Lung (tissue), 17 donors: ENCODE measurements at places on chromosomes 3 and 15. TPM values are rescaled to one million over a fixed set of nuclear protein-coding genes. Genes with fewer than 3 reads are reported as not detected.

- peak; percentile 67 for DNase-seq
- peaks cover 8% of the 10 kb centered on the region for H3K4me1 ChIP-seq
- H3K36me3 ChIP-seq = no peaks in the 10 kb centered on the region
These were observed 44.4 kb downstream of the FLNB start for GRCh38 chr3:58052373-58053273.

- H3K4me1 ChIP-seq = no peaks in the 10 kb centered on the region
- H3K36me3 ChIP-seq = no peaks in the 10 kb centered on the region
- no peaks in the 10 kb centered on the region for H3K27me3 ChIP-seq
These were observed 46.1 kb upstream of the MAP3K13 start for GRCh38 chr3:185316740-185317412.

DNA sequence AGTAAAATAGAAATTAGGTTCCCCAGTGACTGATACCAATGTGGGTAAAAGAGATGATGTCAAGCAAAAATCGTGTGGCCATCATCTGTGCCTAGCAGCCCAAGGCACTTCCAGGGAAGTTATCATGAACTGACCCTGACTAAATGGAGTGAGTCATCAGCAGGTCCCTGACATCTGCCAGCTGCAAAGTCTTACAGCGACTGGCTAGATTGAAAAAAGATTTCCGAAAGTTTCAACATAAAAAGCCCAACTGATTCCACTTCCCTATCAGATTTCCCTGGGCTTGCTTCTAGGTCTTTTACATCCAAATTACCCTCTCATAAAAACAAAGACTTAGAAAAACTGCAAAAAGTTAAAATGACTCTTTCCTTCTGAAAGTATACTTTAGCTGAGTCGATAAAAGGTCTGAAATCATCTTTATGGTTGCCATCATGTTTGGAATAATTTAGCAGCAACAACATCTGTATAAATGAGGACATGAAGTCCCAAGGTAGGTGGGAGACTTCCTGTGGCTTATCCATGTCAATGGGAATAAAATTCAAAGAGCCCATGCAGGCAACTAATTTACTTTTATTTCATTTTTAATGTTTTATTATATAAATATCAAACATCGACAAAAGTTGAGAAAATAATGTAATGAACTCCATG lies 342.8 kb downstream of the ERC2 start:
- H3K27me3 ChIP-seq = no peaks in the 10 kb centered on the region
- no peak overlapping the region for H3K27ac ChIP-seq
- DNase-seq = peak; percentile 36
- no peak overlapping the region for H3K4me3 ChIP-seq
- H3K4me1 ChIP-seq = peaks cover 2% of the 10 kb centered on the region
- H3K36me3 ChIP-seq = no peaks in the 10 kb centered on the region

DNA sequence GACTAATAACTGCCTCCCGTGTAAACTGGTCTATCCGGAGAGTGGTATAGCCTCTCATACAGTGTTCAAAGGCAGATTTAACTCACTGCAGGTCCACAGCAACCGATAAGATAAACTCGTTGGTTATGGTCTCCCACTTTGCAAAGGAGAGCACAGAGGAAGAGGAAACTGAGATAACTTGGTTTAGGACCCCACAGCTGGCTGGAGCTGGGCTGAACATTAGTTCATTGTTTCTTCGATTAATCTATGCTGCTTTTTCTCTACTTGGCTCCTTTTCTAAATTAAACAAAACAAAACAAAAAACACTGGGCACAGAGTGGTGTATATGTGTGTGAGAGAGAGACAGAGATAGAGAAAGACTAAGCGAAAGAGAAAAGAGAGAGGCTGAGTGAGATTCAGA lies 5.0 kb upstream of the DLG1 start:
- H3K27me3 ChIP-seq = no peaks in the 10 kb centered on the region
- no peak overlapping the region for H3K4me3 ChIP-seq
- no peak for DNase-seq
- no peak overlapping the region for H3K27ac ChIP-seq

DNA sequence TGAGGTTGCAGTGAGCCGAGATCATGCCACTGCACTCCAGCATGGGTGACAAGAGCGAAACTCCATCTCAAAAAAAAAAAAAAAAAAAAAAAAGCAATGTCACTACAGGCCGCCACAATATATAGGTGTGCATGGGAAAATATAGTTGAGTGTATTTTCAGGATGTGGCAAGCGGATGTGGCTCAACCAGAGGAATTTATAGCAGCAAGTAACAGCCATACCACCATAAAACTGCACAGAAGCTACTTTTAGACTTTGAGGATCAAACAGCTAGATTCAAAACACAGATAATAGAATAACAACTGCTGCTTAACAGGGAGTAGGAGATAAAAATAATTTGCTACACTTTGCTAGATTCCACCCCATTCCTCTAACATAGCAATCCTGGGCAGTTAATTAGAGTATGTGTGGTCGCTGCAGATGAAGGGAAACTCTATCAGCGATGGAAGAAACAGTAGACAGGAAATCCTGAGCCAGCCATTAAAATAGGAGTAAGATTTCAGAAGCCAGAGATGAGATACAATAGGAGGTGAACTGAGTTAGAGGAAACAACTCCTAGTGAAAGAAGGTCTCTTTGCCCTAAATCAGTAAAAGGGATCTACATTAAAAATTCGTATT lies 318.7 kb upstream of the STT3B start:
- H3K4me1 ChIP-seq = peaks cover 3% of the 10 kb centered on the region
- no peaks in the 10 kb centered on the region for H3K36me3 ChIP-seq
- DNase-seq = no peak

GRCh38 chr3:99927671-99928457 lies 110.2 kb downstream of the CMSS1 start:
- no peak overlapping the region for H3K4me3 ChIP-seq
- no peak for DNase-seq
- H3K36me3 ChIP-seq = no peaks in the 10 kb centered on the region
- no peak overlapping the region for H3K27ac ChIP-seq
- no peaks in the 10 kb centered on the region for H3K4me1 ChIP-seq
- H3K27me3 ChIP-seq = no peaks in the 10 kb centered on the region

- H3K4me3 ChIP-seq = no peak overlapping the region
- no peaks in the 10 kb centered on the region for H3K27me3 ChIP-seq
- peak; percentile 44 for DNase-seq
These were observed 96.2 kb downstream of the ALDH1A2 start for GRCh38 chr15:57969355-57969754.

DNA sequence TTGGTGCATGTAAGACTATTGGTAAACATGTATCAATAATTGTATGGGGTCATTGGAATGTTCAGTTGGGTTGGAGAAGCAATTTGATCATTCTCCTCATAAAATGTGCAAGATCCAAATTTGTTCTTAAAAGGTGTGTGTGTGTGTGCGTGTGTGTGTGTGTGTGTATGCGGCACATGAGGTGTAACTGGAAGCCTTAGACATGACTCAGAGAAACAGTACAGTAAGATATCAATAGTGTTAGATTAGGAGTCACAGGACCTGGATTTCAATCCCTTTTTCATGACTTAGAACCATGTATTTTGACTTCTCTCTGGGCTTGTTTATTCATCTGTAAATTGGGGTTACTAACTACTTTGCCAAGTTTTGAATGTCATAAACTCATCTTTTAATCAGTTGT lies 38.3 kb downstream of the RSRC1 start:
- H3K27me3 ChIP-seq = no peaks in the 10 kb centered on the region
- DNase-seq = no peak
- no peak overlapping the region for H3K27ac ChIP-seq
- H3K36me3 ChIP-seq = no peaks in the 10 kb centered on the region

DNA sequence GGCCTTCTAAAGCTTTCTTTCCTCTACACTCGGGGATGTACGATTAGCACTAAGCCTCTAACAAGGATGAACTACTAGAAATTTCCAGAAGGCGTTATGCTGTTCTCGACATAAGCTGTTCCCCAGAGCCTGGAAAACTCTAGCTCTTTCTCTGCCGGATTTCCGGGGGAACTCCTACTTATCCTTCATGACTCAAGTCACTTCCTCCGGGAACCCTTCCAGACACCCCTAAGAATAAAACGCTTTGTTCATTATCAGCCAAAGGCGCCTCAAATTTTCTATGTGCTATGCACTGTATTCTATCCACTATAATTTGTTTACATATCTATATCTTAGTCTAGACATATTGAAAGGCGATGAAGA lies 455 bp upstream of the SNAP23 start:
- no peak overlapping the region for H3K4me3 ChIP-seq
- no peaks in the 10 kb centered on the region for H3K36me3 ChIP-seq
- H3K27me3 ChIP-seq = no peaks in the 10 kb centered on the region

GRCh38 chr3:158407844-158408517 lies 163.0 kb upstream of the MLF1 start:
- H3K4me1 ChIP-seq = no peaks in the 10 kb centered on the region
- no peak overlapping the region for H3K27ac ChIP-seq
- no peak overlapping the region for H3K4me3 ChIP-seq
- no peak for DNase-seq
- H3K27me3 ChIP-seq = no peaks in the 10 kb centered on the region
- no peaks in the 10 kb centered on the region for H3K36me3 ChIP-seq

DNA sequence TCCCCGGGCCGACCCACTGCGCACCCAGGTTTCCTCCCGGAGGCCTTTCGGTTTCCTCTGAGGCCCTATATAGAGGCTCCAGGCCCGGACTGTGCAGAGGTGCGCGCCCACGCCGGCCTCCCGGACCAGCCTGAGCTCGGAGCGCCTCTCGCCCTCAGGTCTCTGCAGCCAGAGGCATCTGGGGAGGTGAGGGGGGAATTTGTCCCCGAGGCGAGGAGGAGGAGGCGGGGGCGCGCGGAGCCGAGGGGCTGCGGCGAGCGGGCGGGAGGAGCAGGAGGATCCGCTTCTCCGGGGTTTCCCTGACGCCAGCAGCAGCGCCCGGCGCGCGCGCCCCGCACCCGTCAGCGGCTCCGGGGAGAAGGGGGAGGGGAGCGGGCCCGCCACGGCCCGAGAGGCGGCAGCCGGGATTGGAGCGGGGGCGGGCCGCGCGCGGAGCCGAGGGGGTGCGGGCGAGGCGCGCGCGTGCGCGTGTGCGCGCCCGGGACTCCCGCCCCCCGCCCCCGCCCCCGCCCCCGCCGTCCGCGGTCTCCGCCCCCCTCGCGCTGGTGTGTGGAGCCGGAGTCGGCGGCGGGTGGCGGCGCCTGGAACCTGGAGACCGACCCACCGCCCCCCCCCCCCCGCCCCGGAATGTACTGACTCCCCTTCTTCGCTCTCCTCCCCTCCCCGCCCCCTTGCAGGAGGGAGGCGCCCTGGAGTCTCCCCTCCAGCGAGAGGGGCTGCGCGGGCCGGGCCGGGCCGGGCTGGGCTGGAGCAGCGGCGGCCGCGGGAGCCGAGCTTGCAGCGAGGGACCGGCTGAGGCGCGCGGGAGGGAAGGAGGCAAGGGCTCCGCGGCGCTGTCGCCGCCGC lies at the start of gene NEO1:
Gene NEO1 (plus strand): TSS at position 657 of the 846 bp plus-strand sequence. CDS start 213 bp downstream, outside the sequence.
- no peaks in the 10 kb centered on the region for H3K27me3 ChIP-seq
- peak within 1 kb of the TSS; percentile 85 for H3K27ac ChIP-seq

DNA sequence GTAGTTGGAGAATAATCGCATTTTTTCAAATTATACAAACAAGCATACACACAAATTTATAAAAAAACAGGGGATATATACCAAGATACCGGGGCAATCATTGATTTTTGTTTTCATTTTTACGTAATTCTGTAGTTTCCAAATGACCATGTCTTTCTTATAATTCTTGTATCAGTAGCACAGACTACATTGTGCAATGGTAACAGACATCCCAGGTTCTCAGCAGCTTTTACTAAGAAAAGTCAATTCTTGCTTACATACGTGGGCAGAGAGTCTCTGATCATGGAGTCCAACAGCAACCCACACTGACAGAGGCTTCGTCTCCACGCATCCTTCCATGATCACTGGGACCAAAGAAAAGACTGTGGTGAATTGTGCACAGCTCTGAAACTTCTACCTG lies 441.3 kb downstream of the TBL1XR1 start:
- H3K36me3 ChIP-seq = no peaks in the 10 kb centered on the region
- no peak overlapping the region for H3K27ac ChIP-seq
- H3K27me3 ChIP-seq = no peaks in the 10 kb centered on the region

DNA sequence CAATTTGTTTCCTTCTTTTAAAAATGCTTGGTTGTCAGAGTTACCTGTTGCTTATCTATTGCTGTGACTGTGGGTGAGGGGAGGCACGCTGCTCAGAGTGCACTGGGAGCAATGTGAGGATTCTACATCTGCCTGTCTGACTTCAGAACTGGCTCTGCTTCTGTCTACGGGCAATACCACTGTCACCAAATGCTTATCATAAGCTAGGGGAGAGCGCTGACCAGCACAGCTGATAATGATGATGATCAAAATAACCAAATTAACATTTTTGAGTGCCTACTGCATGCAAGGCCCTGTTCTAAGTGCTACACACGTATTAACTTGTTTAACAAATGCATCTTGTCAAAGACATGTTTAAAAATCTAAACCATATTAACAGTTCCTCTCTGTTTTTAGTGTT lies 79.2 kb upstream of the TPRG1 start:
- no peaks in the 10 kb centered on the region for H3K27me3 ChIP-seq
- no peaks in the 10 kb centered on the region for H3K4me1 ChIP-seq
- H3K36me3 ChIP-seq = no peaks in the 10 kb centered on the region
- DNase-seq = no peak
- H3K27ac ChIP-seq = no peak overlapping the region
- no peak overlapping the region for H3K4me3 ChIP-seq

- peak overlapping the region; percentile 52 for H3K27ac ChIP-seq
- no peak overlapping the region for H3K4me3 ChIP-seq
- no peaks in the 10 kb centered on the region for H3K27me3 ChIP-seq
- peaks cover 15% of the 10 kb centered on the region for H3K4me1 ChIP-seq
These were observed 55.8 kb downstream of the DAPK2 start for GRCh38 chr15:63990454-63990853.

DNA sequence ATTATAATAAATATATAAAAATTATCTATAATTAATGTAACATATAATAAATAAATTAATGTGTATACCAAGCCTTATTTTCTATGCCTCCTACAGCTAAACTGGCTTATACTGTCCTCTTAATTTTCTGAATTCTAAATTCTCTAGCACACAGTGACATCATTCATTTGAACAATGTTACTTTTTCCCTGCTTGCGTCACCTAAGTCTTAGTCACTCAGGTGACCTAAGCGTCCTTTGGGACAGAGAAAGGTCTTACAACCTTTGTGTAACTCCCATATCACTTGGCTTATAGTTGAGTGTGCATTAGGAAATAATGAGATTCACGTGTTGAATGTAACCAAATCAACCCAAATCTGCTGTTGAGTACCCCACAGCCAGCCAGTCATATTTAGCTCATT lies 48.5 kb upstream of the KCNMB2 start:
- DNase-seq = no peak
- H3K4me3 ChIP-seq = no peak overlapping the region
- H3K4me1 ChIP-seq = no peaks in the 10 kb centered on the region
- no peak overlapping the region for H3K27ac ChIP-seq

GRCh38 chr3:39892068-39892467 lies 82.7 kb downstream of the MYRIP start:
- H3K4me3 ChIP-seq = no peak overlapping the region
- H3K4me1 ChIP-seq = no peaks in the 10 kb centered on the region
- H3K27ac ChIP-seq = no peak overlapping the region
- H3K36me3 ChIP-seq = no peaks in the 10 kb centered on the region
- DNase-seq = no peak
- H3K27me3 ChIP-seq = no peaks in the 10 kb centered on the region

Gene SLC35G2
- 9.1 TPM for total RNA-seq

Gene CIB1
- 116 TPM for total RNA-seq

Gene CEP19
- 4.3 TPM for total RNA-seq

Gene VIPR1
- total RNA-seq = 77.0 TPM

Gene SLC28A1
- not detected for total RNA-seq

Gene ARHGAP31
- total RNA-seq = 45.8 TPM

Gene COL8A1
- total RNA-seq = 50.6 TPM

Gene CCRL2
- 18.9 TPM for total RNA-seq

Gene GOLGA6A
- total RNA-seq = 0.14 TPM

Gene BTLA
- total RNA-seq = 2.0 TPM

Gene MLF1
- 35.3 TPM for total RNA-seq

Gene WDR49
- total RNA-seq = 33.9 TPM
